Stimulated activated CD4-positive, alpha-beta T cell treated with anti-CD3 and anti-CD28 coated beads, Interleukin-2, amount 100 ng/mL, for 4 hours (primary cell): ENCODE measurements at places on chromosomes 5 and 9.

DNA sequence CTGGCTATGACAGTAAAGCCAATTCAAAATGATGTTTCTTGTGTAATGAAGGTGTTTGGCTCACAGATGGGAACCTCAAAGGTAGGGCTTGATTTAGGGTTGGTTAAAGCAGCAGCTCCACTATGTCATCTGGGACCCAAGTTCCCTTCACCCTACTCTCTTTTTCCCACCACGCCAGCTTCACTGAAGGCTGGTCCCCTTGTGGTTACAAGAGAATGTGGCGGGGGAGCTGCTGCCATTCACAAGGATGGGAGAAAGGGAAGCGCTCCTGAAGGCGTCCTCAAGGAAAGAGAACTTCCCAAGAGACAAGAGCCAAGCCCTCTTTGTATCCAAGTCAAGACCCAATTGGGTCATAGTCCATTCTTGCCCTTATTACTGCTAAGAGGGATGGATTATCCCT is 72.7 kb downstream of the NTRK2 start:
- DNase-seq = no peak

DNA sequence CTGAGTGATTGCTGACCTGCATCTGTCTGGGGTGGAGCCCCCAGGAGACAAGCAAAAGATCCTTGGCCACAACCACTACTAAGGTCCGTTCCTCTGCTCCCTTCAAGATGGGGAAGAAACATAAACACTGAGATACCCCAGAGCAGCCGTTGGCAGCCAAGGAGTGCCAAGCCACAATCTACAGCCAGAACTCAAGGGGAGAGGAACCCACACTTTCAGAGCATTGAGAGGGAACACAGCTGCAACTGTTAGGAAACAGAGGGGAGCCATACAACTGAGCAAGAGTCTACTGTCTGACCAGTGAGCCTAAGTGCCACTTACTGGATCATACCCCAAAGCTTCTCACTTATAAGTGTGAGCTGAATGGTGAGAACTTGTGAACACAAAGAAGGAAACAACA is 44.6 kb upstream of the ADRB2 start:
- DNase-seq = no peak

DNA sequence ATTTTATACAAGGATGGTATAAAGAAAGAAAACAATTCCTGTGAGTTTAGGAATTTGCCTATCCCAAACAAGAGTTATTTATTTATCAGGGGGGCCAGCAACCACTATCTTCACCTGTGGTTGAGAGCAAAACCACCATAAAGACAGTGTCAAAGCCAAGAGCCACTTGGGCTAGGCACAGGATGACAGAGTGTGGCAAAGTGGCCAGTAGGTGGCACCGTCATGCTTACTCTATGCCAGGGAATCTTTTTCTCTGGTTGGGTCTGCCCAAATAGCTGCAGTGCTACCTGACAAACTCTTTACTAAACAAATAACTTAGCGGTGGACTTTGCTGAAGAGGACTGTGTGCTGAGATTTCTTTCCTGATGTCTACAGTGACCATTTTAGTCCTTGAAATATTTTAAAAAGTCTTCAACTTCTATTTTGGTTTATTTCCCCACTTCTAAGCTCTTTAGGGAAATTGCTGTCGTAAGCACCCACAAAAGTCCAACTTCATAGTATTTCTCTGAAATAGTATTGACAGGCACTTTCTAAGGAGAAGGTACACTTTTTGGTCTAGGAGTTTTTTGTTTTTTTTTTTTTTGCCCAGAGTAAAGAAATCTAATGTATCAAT is 285.0 kb downstream of the RFX3 start:
- DNase-seq = peak; percentile 47

- DNase-seq = no peak
These were observed 21.1 kb downstream of the CARTPT start for GRCh38 chr5:71740015-71740753.
